ENCODE measurements at places on chromosomes 1 and 21. TPM values are rescaled to one million over a fixed set of nuclear protein-coding genes. Genes with fewer than 3 reads are reported as not detected.

- H3K27me3 ChIP-seq, result no peaks in the 10 kb centered on the region
- H3K36me3 ChIP-seq, result no peaks in the 10 kb centered on the region
- no peak overlapping the region for H3K4me3 ChIP-seq
- H3K27ac ChIP-seq, result no peak overlapping the region
Measured at GRCh38 chr1:101483982-101484688, 247.3 kb downstream of the S1PR1 start.

- H3K36me3 ChIP-seq, result no peaks in the 10 kb centered on the region
- DNase-seq, result no peak
- no peak overlapping the region for H3K27ac ChIP-seq
- no peak overlapping the region for H3K4me3 ChIP-seq
- no peaks in the 10 kb centered on the region for H3K4me1 ChIP-seq
- no peaks in the 10 kb centered on the region for H3K27me3 ChIP-seq
Measured at GRCh38 chr1:48939042-48939441, 162.4 kb upstream of the BEND5 start.

GRCh38 chr1:183487674-183488442, 15.6 kb downstream of the SMG7 start:
- H3K27me3 ChIP-seq, result no peaks in the 10 kb centered on the region
- no peak overlapping the region for H3K4me3 ChIP-seq
- H3K36me3 ChIP-seq, result no peaks in the 10 kb centered on the region
- no peak for DNase-seq
- no peaks in the 10 kb centered on the region for H3K4me1 ChIP-seq

- no peaks in the 10 kb centered on the region for H3K27me3 ChIP-seq
- DNase-seq, result no peak
- no peak overlapping the region for H3K4me3 ChIP-seq
- H3K27ac ChIP-seq, result no peak overlapping the region
Measured at GRCh38 chr21:44517175-44517899, 22.7 kb downstream of the KRTAP10-1 start.

DNA sequence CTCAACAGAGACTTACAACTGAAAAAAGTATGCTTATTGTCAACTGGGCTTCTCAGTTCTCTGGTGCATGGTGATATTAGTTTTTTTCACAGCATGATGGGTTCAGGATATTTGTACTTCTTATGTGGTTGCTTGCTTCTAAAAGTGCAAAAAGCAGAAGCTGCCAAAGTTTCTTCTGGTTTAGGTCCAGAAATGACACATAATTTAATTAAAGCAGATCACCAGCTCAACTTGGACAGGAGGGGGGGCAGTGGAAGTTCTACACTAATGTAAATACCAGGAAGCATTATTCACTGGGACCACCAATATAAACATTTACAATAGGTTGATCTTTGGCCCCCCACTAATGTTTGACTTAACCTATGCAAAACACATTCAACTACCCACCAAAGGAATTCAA, 354.8 kb upstream of the BRINP3 start:
- no peak for DNase-seq
- H3K27ac ChIP-seq, result no peak overlapping the region
- H3K27me3 ChIP-seq, result no peaks in the 10 kb centered on the region
- H3K4me1 ChIP-seq, result no peaks in the 10 kb centered on the region

DNA sequence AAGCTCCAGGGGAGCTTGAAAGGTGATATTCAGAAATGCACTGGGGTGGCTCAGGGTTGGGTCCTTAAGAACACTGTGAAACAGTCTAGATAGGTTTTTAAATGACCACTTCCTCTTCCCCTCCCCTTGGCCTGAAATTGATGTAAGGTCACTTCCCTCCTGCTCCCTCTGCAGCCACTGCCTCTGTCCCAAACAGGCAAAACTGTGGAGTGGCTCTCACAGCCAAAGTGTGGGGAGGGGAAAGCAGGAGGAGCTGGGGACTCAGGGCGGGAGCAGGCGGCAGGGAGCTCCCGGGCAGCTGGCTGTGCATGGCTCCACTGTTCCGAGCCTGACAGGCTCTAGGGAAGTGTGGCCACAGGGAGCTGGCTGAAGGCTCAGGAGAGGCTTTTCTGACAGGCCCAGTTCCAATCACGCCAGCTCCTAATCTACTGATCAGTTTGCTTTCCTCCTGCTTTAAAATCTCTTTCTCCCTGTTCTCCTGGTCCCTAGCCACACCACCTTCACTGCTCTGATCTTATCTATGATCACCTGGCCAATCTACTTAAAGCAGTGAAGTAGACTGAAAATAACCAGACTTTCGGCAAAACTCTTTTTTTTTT, 5.1 kb upstream of the CSRP1 start:
- no peak overlapping the region for H3K4me3 ChIP-seq
- H3K36me3 ChIP-seq, result no peaks in the 10 kb centered on the region
- H3K4me1 ChIP-seq, result peaks cover 24% of the 10 kb centered on the region
- peak overlapping the region; percentile 70 for H3K27ac ChIP-seq
- peak; percentile 65 for DNase-seq

DNA sequence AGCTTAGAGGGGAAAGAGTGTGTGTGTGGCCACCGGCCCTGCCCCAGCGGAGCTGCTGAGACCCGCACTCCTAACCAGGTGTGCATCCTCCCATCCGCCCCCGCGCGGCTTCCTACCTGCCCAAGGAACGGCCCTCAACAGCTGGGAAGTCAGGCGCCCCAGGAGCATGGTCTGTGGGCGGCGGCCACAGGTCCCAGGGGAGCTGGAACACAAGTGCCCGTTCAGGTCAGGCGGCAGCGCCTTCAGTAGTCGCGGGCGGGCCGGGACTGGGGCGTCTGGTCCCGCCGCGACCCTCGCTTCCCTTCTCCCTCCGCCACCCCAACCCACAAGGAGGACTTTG, 448 bp downstream of the AURKAIP1 start:
- H3K27ac ChIP-seq, result peak overlapping the region; percentile 88
- peaks cover 54% of the 10 kb centered on the region for H3K36me3 ChIP-seq
- DNase-seq, result no peak
- H3K4me3 ChIP-seq, result peak overlapping the region; percentile 85

GRCh38 chr1:63127376-63127775, 195.0 kb upstream of the FOXD3 start:
- H3K27ac ChIP-seq, result no peak overlapping the region
- H3K4me1 ChIP-seq, result no peaks in the 10 kb centered on the region
- no peak for DNase-seq
- no peaks in the 10 kb centered on the region for H3K36me3 ChIP-seq

DNA sequence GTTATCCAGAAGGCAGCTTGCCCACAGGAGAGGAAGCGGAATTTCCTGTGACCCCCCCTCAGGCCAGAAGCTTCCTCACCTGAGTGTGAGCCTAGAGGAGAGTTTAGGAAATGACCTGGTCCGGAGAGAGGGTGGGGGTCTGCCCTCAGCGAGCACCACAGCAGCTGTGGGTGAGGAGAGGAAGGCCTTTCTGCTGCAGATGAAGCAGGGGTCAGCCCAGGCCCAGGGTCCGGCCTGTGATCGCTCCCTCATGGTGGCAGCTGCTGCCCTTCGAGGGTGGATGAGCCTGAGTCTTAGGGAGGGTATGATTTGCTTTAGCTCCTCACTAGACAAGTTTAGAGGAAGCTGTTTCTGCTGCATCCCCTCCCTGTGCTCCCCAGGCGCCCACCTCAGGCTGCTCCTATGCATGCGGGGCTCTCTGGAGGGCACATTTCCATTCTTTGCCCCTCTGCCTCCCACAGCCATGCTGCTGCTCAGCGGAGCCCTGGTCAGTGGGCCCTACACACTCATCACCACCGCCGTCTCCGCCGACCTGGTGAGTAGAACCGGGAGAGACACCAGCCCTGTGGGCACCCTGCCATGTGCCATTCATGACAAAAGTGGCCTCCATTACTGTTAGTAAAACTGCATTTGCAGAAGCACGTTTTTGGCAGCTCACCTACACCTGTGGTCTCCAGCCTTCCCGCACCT, 53.0 kb downstream of the SLC37A1 start:
- H3K27ac ChIP-seq, result no peak overlapping the region
- H3K4me3 ChIP-seq, result no peak overlapping the region

DNA sequence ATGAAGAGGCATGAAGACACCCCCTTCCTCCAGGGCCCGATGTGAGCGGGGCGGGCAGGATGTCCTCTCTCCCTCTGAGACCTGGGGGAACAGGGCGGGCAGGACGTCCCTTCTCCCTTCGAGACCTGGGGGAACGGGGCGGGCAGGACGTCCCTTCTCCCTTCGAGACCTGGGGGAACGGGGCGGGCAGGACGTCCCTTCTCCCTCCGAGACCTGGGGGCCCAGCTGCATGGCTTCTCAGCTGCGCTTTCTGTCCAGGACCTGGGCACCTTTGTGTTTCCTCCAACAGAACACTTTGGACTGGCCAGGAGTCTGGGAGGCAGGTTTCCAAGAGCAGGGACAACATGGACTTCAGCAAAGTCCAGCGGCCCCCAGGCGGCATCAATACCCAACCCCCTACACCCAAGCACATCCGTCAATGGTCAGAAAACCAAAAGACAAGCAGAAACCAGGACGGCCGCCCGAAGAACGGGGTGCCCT, 30.8 kb upstream of the ADARB1 start:
- H3K4me1 ChIP-seq, result peaks cover 6% of the 10 kb centered on the region
- H3K4me3 ChIP-seq, result no peak overlapping the region
- H3K36me3 ChIP-seq, result no peaks in the 10 kb centered on the region
- no peak for DNase-seq
- no peaks in the 10 kb centered on the region for H3K27me3 ChIP-seq

GRCh38 chr1:17059391-17060305, 5.8 kb upstream of the SDHB start:
- no peak overlapping the region for H3K4me3 ChIP-seq
- no peak overlapping the region for H3K27ac ChIP-seq
- no peaks in the 10 kb centered on the region for H3K36me3 ChIP-seq

GRCh38 chr1:4825800-4826450, 171.5 kb downstream of the AJAP1 start:
- no peaks in the 10 kb centered on the region for H3K27me3 ChIP-seq
- no peak overlapping the region for H3K4me3 ChIP-seq
- peaks cover 6% of the 10 kb centered on the region for H3K4me1 ChIP-seq
- H3K27ac ChIP-seq, result no peak overlapping the region
- H3K36me3 ChIP-seq, result no peaks in the 10 kb centered on the region

DNA sequence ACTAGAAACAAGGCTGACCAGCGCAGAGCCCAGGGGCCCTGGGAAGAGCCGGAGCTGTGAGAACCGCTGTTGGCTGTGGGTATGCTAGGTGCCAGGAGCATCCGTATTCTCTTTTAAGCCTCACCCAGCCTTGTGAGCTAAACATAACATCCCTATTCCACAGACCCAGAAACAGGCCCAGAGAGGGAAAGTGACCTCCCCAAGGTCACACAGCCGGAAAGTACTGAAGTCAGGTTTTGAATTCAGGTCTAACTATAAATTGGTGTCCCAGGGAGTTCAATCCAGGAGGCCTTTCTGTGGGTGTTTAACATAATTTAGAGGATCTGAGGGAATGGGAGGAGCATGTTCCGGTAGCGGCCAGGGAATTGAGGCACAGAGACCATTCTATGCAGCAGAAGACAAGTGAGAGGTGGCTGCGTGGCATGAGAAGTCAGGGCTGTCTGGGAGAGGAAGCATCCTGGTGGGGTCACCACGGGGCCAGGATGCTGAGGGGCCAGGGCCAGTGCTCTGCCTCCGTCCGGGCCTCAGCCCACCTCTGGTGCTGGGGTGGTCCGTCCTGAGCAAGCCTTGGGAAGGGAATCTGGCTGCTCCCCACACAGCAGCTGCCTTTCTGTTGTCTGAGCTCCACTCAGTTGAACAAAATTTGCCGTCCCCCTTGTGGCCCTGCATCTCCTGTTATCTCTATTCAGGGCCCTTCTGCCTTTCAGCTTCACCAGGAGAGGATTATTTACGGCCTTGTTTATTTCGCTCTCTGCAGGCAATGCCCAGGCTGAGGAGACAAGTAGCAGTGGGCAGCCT, 338.8 kb upstream of the VAMP3 start:
- DNase-seq, result no peak
- H3K27me3 ChIP-seq, result no peaks in the 10 kb centered on the region
- no peak overlapping the region for H3K4me3 ChIP-seq
- H3K36me3 ChIP-seq, result no peaks in the 10 kb centered on the region

DNA sequence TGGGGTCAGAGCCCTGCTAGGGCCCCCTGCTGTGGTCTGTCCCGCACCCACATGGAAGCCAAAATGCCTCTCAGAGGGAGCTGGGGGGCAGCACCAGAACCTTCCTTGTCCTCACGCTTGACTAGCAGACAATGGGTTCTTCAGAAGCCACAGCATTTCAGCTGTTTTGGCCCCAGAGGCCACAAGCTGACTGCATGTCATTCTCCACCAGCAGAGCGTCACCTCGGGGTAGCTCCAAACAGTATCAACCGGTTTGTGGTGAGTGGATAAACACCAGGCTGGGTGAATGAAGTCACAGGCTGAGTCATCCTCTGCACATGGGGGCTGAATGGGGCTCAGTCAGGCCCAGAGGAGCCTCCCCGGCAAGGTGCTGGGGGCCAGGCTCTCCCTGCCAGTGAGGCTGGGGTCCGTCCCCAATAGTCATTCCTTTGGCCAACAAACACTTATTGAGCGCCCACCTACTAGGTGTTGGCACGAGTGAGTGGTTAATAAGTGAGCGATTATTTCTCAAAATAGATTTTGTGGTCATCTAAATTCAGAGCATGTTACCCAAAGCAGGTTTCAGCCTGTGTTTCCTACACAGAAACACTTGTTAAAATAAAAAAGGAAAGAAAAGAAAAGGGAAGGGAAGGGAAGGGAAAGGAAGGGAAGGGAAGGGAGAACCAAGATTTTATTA, 9.1 kb downstream of the OLIG1 start:
- H3K4me1 ChIP-seq, result peaks cover 17% of the 10 kb centered on the region
- H3K4me3 ChIP-seq, result no peak overlapping the region
- H3K36me3 ChIP-seq, result no peaks in the 10 kb centered on the region
- DNase-seq, result no peak
- H3K27me3 ChIP-seq, result peaks cover 52% of the 10 kb centered on the region

- H3K27ac ChIP-seq, result no peak overlapping the region
- H3K36me3 ChIP-seq, result peaks cover 15% of the 10 kb centered on the region
- no peaks in the 10 kb centered on the region for H3K4me1 ChIP-seq
- no peak overlapping the region for H3K4me3 ChIP-seq
- DNase-seq, result no peak
- H3K27me3 ChIP-seq, result no peaks in the 10 kb centered on the region
Measured at GRCh38 chr1:39422614-39423013, 68.8 kb upstream of the BMP8A start.

GRCh38 chr1:223524930-223525451, 131.8 kb downstream of the CCDC185 start:
- no peak for DNase-seq
- H3K27me3 ChIP-seq, result no peaks in the 10 kb centered on the region
- no peak overlapping the region for H3K27ac ChIP-seq
- peaks cover 3% of the 10 kb centered on the region for H3K4me1 ChIP-seq
- H3K36me3 ChIP-seq, result no peaks in the 10 kb centered on the region
- no peak overlapping the region for H3K4me3 ChIP-seq

Gene OPRD1
- total RNA-seq, result 1.4 TPM

Gene DMAP1
- total RNA-seq, result 22.8 TPM

Gene CELA2B
- not detected for total RNA-seq

Gene FCAMR
- 0.20 TPM for total RNA-seq

Gene DISC1
- total RNA-seq, result 18.6 TPM
